ENCODE measurements at places on chromosomes 16 and 17. TPM values are rescaled to one million over a fixed set of nuclear protein-coding genes. Genes with fewer than 3 reads are reported as not detected.

Gene MRPL28
- 67.5 TPM for total RNA-seq

Gene TM4SF5
- total RNA-seq, result not detected

- no peak overlapping the region for H3K27ac ChIP-seq
- H3K27me3 ChIP-seq, result no peaks in the 10 kb centered on the region
Observed at GRCh38 chr17:52420555-52421078, 262.1 kb upstream of the CA10 start.

DNA sequence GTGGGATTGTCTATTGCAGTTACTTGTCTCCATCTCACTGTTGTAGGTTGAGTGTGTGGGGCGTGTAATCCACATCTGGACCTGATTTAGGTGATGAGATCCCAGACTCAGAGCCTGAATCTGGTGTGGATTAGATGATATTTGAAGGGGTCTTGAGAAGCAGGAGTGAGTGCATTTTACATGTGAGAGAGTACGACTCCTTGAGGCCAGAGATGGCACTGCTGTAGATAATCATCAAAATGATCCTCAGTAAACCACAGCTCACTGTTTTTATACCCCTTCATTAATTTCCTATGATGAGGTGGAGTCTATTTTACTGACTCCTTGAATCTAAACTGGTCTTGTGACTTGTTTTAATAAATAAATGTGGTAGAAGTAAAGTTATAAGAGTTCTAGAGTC lies 732.5 kb downstream of the KCNJ2 start:
- DNase-seq, result no peak
- no peak overlapping the region for H3K27ac ChIP-seq
- no peaks in the 10 kb centered on the region for H3K27me3 ChIP-seq
- no peaks in the 10 kb centered on the region for H3K4me1 ChIP-seq
- H3K4me3 ChIP-seq, result no peak overlapping the region

Gene UTS2R
- not detected for total RNA-seq

DNA sequence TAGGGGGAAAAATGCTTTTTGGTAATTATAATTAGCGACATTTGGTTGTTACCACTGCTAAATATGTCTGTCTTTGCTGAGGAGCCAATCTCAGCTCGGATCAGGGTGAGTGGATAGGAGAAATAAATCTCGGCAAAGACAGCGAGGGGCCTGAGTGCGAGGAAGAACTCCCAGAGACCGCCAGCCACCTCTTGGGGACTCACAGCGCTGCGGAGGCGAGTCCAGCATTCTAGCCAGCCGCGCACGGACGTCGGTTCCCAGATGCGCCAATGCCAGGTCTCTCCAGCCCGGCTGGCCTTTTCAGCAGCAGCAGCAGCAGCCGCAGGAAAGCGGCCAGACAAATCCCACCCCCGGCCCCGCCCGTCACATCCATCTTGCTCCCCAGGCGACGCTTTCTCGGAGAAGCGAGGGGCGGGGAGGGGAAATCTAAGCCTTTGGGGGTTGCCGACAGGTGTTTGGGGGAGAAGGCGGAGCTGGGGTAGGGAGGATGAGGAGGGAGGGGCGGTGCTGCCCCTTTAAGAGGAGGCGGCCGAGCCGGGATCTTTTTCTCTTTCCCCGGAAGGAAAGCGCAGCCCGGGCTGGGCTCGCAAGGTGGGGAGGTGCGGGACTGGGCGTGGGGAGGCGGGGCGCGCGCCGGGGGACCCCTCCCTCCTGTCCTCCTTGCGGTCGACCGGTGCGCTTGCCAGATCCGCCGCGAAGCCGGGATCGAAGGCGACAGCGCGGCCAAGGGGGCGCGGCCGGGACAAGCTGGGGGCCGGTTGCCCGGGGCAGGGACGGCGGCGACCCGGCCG lies at the start of gene ITGA3:
TSS of gene ITGA3 (plus strand) at position 685 of the 791 bp plus-strand sequence. CDS start 330 bp downstream, outside the sequence.
- H3K4me3 ChIP-seq, result peak within 1 kb of the TSS; percentile 91
- H3K27ac ChIP-seq, result peak within 1 kb of the TSS; percentile 66
- H3K36me3 ChIP-seq, result no peaks in the 10 kb centered on the region
- peaks cover 41% of the 10 kb centered on the region for H3K4me1 ChIP-seq
- DNase-seq, result peak; percentile 73
- no peaks in the 10 kb centered on the region for H3K27me3 ChIP-seq
